ENCODE measurements at places on chromosomes 1 and 21.
A peak's percentile ranks its signal among the peaks of the same experiment; 100 is the strongest.

- DNase-seq, result peak; percentile 64
These were observed 71.1 kb downstream of the CACNA1E start for GRCh38 chr1:181554465-181554864.

- DNase-seq, result no peak
These were observed 49.7 kb downstream of the PGM1 start for GRCh38 chr1:63642901-63643300.

DNA sequence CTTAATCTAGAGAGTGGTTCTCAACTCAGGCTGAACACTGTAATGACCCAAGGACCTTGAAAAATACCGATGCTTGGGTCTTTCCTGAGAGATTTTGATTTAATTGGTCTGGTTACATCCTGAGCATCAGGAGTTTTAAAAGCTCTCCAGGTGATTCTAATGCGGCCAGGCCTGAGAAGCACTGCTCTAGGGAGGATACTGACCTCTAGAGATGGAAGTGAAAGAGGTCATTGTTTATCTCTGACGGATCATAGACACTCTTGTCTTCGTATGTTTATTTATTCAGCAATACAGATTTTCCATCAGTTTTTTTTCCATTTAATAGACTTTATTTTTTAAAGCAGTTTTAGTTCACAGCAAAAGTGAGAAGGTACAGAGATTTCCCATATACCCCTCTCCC, 54.5 kb upstream of the IGSF5 start:
- no peak for DNase-seq

- DNase-seq, result peak; percentile 63
These were observed 29.7 kb downstream of the PBX1 start for GRCh38 chr1:164588516-164589341.

All from putamen (tissue), 1 donor.